ENCODE measurements at places on chromosomes 11 and 22. TPM values are rescaled to one million over a fixed set of nuclear protein-coding genes. Genes with fewer than 3 reads are reported as not detected.

Gene FOXRED1
- 22.7 TPM for total RNA-seq

Gene RPUSD4
- 18.2 TPM for total RNA-seq

Gene CADM1
- 21.8 TPM for total RNA-seq

Gene OR56A1
- total RNA-seq: not detected

Gene HEPACAM
- total RNA-seq: not detected

Gene PNPLA3
- 0.73 TPM for total RNA-seq

Gene PNPLA5
- 0.07 TPM for total RNA-seq

Gene MUC15
- not detected for total RNA-seq

Gene ELFN2
- total RNA-seq: 7.6 TPM

Gene EMID1
- total RNA-seq: 0.34 TPM

Gene ACRV1
- total RNA-seq: not detected

Gene PATE3
- total RNA-seq: not detected

Gene LRFN4
- total RNA-seq: 101 TPM

Gene CRYBB2
- total RNA-seq: not detected

Measured in A549 treated with RU486 at 1 μM for 4 hours (cell line).